Kidney tubule cell (primary cell): ENCODE measurements at places on chromosomes 5 and 9.

- DNase-seq, result no peak
Observed at GRCh38 chr9:97851446-97851883, 1.6 kb upstream of the FOXE1 start.

DNA sequence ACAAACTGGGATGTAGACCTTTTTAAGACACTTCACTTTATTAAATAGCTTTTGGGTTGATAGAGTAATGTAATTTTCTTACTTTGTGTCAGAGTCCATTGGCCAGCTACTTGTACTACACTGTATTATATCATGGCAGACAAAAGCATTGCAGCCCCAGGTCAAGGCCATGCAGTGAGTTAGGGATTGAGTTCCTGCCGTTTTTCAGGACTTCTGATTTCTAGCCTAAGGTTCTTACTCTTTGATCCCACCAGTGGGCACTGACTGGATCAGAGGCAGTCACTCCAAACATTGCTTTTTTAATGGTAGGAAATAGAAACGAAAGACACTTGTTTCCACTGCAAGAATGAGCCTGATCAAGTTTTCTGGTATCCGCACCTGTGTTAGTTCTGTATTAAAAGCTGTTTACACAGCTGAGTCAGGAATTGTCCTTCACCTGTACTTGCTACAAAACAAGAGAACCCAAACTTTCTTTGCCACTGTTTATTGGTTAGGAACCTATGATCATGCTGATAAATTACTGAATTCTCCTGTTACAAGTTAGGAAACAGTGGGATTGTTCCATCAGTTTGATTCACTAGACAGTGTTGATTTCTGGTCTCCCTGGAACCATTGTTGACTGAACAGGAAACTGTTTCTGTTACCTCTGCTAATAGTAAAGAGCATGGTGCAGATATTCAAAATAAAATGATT, 22.1 kb downstream of the LRRC70 start:
- DNase-seq, result no peak

DNA sequence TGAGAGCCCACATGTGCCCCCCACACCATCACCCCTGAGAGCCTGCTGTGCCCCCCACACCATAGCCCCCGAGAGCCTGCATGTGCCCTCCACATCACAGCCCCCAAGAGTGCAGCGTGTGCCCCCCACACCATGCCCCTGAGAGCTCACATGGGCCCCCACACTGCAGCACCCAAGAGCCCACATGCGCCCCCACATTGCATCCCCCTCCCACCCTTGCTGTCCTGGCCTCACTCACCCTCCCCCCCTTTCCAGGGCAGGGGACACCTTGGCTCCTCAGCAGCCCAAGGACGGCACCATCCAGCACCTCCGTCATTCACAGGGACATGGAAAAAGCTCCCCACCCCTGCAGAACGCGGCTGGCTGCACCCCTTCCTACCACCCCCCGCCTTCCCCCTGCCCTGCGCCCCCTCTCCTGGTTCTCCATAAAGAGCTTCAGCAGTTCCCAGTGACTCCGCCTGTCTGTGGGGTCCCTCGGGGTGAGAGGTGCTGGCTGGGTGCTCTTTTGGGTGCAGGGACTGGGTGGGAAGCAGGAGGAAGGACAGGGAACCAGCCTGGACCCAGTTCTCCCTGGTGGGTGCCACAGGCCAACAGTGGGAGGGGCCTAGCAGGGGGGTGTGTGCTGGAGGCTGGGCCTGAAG, 5.0 kb downstream of the LCN1 start:
- no peak for DNase-seq

- no peak for DNase-seq
Observed at GRCh38 chr5:102798104-102798785, 43.1 kb downstream of the PAM start.

- no peak for DNase-seq
Observed at GRCh38 chr9:113895526-113895925, 19.4 kb downstream of the ZNF618 start.

GRCh38 chr5:178152491-178153444, 917 bp downstream of the NHP2 start:
- no peak for DNase-seq

GRCh38 chr5:67520161-67520908, 323.7 kb upstream of the CD180 start:
- no peak for DNase-seq

- no peak for DNase-seq
Observed at GRCh38 chr9:13444245-13445102, 165.0 kb upstream of the MPDZ start.

GRCh38 chr5:84091127-84091799, 293.4 kb downstream of the EDIL3 start:
- DNase-seq, result no peak

DNA sequence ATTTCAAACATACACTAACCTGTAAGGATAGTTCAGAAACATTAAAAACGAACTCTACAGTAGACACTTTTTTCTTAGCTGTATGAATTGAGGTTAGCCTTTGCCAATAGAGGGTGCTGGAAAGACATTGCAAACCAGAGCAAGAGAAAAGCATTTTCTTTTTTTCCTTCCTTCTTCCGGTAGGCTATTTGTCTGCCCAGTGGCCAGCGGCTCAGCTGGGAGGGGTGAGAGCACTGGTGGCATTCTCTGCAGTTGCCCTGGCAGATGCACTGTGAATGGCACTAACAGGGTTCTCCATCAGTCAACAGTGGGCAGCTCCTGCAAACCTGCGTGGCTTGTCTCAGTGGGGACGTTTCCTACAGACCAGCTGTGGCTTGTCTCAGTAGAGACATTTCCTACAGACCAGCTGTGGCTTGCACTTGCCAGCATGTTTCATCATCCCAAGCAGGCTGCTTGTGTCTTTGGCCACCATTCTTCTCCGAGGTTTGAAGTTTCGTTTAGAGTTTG, 984.5 kb upstream of the CDH18 start:
- DNase-seq, result peak; percentile 47

DNA sequence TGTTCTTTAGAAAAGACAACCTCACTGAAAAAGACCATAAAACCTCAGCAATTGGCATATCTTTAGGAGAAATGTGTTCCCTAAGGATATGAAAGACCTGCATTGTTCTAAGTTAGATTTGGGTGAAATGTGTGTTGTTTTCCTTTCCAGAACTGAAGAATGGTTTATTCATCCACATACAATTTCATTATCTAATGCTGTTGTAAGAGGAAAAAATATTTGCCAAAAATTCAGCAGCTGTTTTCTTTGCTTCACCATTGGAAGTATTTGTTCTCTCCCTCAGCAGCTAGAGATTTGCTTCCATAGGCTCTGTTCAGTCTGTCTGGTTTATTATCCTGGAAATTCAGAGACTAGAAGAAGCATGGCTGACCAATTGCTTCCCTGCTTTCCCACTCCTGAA, 150.9 kb downstream of the ISOC1 start:
- no peak for DNase-seq

- no peak for DNase-seq
Observed at GRCh38 chr9:88268886-88269285, 119.4 kb upstream of the SPIN1 start.

DNA sequence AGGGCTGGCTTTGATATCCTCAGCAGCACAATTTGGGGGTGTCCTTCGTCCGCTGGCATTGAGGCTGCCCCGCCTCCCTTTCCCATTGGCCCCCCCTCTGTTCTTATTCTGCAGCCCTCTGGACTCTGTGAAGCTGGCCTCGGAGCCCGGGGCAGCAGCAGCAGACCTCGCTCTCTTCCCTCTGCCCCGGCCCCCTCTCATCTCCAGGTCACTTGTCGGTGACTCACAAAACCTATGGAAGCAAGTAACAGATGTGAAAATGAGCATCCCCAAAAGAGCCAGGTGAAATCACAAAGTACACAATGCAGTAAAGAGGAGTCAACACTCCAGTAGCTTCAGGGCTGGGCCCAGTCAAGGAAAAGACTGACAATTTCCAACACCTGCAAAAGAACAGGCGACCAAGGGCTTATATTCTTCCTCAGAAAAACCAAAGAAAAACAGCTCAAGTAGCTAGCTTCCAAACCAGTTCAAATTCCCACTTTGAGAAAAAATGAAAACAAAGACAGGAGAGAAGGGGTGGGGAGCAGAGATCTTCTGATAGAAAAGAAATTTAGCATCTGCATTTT, 97.5 kb downstream of the ZNF608 start:
- DNase-seq, result no peak

GRCh38 chr5:110549301-110549700, 177.2 kb downstream of the TMEM232 start:
- DNase-seq, result no peak
